Mucosa of descending colon (tissue), 3 donors: ENCODE measurements at places on chromosomes 2 and 18.
A peak's percentile ranks its signal among the peaks of the same experiment; 100 is the strongest.

GRCh38 chr2:7962161-7962560 lies 719.7 kb upstream of the ID2 start:
- DNase-seq = no peak

DNA sequence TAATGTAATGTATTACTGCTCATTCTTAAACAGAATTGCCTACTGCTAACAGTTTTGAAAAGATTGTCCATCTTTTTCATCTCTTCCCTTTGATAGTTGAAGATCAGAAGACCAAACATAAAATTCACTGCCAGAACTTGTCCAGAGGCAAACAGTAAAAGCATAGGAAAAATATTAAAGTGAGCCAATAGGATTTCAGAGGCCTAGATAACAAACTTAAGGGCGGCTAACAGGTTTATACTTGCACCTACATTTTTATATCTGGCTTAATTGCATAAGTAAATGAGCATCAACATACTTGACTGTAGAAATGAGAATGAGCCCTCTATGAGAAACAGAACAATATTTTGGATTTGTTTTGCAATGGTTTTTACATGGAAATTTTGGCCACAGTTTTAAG lies 30.3 kb downstream of the ZC3H15 start:
- no peak for DNase-seq

DNA sequence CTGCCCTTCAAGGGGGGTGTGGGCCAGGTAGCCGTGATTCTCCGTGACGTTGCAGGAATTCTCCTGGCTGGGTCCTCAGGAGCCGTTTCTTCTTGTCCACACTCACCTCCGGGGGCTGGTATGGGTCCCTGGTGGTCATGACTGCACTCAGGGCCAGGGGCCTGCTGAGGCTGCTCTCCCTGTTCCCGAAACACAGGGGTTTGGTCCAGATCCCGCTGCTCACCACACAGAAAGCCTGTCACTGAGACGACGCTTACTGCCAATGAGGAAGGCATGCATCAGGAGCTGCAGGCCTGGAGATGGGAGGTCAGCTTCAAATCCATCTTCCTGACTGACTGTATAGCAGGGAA lies 160.7 kb downstream of the RTP5 start:
- DNase-seq = no peak

DNA sequence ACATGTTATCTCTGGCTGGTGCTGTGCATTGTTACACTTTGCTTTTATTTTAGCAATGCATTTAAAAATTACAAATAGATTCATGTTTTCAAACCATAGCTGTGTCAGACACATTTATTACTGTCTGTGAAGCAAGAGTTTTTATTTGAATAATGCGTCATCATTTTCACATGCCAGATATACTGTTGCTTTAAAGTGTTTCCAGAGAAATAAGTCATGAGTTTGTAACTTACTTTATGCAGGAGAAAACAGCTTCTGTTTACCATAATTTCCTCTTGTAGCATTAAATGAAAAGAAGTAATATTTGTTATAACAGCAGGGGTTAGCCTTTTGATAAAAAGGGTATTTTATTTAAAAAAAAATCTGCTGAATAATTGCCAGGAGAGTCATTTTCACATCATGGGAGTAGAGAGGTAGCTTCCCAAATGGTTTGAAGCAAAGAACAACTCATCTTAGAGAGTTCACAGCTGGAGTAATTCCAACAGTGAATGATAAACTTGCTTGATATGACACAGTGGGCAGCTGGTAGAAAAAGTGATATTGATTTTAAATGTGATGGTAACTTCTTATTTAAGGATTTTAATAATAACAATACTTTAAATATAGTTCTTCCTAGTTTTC lies 1274.5 kb upstream of the CRIM1 start:
- DNase-seq = no peak

- DNase-seq = no peak
These were observed 42.7 kb upstream of the REG3G start for GRCh38 chr2:78982638-78983330.

- no peak for DNase-seq
These were observed 998.8 kb upstream of the PIK3C3 start for GRCh38 chr18:40956213-40956612.

DNA sequence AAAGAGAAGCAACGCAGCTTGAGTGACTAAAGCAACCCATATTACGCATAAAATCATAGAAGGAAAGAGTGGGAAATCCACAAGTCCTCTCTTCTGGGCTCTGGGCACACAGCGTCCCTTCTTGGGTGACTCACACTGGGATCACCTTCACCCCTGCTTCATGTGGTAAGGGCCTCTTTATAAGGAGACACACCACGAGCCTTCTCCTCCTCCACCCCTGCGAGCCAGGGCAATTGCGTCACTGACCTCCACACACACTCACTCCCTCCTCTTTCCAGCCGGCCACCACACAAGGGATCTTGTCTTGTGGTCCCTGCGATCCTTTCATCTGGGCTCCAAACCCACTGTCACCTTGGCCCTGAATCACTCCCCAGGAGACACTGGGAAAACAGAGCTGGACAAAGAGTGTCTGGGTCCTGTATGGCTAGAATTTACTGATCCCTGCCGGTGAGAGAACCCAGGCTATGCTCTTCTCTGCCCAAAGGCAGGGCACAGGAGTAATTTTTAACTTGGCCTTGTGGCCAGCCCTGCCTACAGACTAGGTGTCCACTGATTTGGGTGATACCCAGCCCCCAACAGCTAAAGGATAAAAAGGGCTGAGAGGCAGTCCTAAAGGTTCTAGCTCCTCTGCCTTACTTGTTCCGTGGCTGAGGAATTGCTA lies 35.3 kb downstream of the NHEJ1 start:
- peak; percentile 88 for DNase-seq
